ENCODE measurements at places on chromosomes 4 and X. TPM values are rescaled to one million over a fixed set of nuclear protein-coding genes. Genes with fewer than 3 reads are reported as not detected.

The SLBP gene
- 30.9 TPM for polyA plus RNA-seq

- H3K4me1 ChIP-seq: peaks cover 8% of the 10 kb centered on the region
- H3K4me3 ChIP-seq: no peak overlapping the region
- no peaks in the 10 kb centered on the region for H3K36me3 ChIP-seq
- H3K27me3 ChIP-seq: no peaks in the 10 kb centered on the region
- peak; percentile 70 for DNase-seq
- peak overlapping the region; percentile 53 for H3K27ac ChIP-seq
Observed at GRCh38 chr4:140163029-140163810, 9.2 kb upstream of the MAML3 start.

DNA sequence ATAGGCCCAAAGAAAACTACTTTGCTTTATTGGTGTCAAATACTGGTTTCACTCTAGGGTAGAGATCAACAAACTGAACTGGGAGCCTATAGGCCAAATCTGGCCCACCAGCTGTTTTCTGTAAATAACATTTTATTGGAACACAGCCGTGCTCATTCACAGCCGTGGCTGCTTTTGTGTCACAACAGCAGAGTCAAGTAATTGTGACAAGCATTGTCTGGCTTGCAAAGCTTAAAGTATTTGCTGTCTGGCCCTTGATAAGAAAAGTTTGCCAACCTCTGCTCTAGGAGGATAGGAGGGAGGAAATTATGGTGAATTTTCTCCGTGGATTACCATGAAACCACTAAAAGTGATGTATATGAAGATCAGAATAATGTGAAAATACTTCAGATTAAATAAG lies 53.4 kb downstream of the GPAT3 start:
- H3K4me1 ChIP-seq: no peaks in the 10 kb centered on the region
- no peaks in the 10 kb centered on the region for H3K36me3 ChIP-seq
- no peak overlapping the region for H3K4me3 ChIP-seq
- H3K27me3 ChIP-seq: no peaks in the 10 kb centered on the region

- no peaks in the 10 kb centered on the region for H3K4me1 ChIP-seq
- no peak overlapping the region for H3K4me3 ChIP-seq
- H3K27me3 ChIP-seq: no peaks in the 10 kb centered on the region
- H3K27ac ChIP-seq: no peak overlapping the region
Observed at GRCh38 chr4:127249066-127249766, 383.5 kb upstream of the INTU start.

GRCh38 chr4:146059865-146060264 lies 115.7 kb upstream of the LSM6 start:
- H3K27me3 ChIP-seq: no peaks in the 10 kb centered on the region
- no peaks in the 10 kb centered on the region for H3K4me1 ChIP-seq
- no peak for DNase-seq

The ARSJ gene
- 1.3 TPM for polyA plus RNA-seq

GRCh38 chrX:103722505-103722904 lies 11.8 kb downstream of the TMEM31 start:
- no peak overlapping the region for H3K4me3 ChIP-seq
- H3K27me3 ChIP-seq: no peaks in the 10 kb centered on the region
- peak; percentile 28 for DNase-seq
- no peak overlapping the region for H3K27ac ChIP-seq
- H3K36me3 ChIP-seq: no peaks in the 10 kb centered on the region

The CABS1 gene
- not detected for polyA plus RNA-seq

- no peak overlapping the region for H3K27ac ChIP-seq
- H3K4me3 ChIP-seq: no peak overlapping the region
Observed at GRCh38 chr4:17920681-17921080, 100.9 kb downstream of the LCORL start.

The GJB1 gene
- 0.12 TPM for polyA plus RNA-seq

The SHROOM3 gene
- polyA plus RNA-seq: 0.80 TPM

- no peak overlapping the region for H3K4me3 ChIP-seq
- H3K27me3 ChIP-seq: no peaks in the 10 kb centered on the region
- no peak for DNase-seq
- H3K4me1 ChIP-seq: no peaks in the 10 kb centered on the region
Observed at GRCh38 chr4:165782623-165783022, 90.4 kb upstream of the TLL1 start.

DNA sequence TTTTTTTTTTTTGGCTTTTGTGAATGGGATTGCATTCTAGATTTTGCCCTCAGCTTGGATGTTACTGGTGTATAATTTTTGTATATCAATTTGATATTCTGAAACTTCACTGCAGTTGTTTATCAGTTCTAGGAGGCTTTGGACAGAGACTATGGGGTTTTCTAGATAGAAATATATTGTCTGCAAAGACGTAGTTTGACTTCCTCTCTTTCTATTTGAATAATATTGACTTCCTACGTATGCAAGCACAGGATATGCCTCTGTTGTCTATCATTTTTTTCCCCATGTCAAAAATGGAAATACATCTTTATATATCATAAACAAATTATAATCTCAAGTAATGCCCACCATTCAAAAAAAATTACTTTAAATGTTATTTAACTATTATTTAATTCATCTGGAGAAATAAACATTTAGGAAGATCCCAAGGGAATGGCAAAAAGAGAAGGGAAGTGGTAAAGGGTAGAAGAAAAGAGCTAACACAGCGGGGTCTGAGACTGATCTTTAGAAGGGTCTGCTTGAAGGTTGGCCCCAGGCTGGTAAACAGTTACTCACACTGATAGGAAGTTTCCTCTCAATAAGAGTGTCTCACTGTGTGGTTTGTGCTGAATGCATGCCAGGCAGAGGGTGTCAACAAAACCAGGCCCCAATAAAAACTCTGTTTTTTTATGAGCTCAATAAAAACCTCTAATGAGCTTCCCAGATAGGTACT lies 35.7 kb downstream of the ZNF518B start:
- H3K4me3 ChIP-seq: no peak overlapping the region
- no peak overlapping the region for H3K27ac ChIP-seq
- no peaks in the 10 kb centered on the region for H3K36me3 ChIP-seq
- H3K4me1 ChIP-seq: no peaks in the 10 kb centered on the region
- no peaks in the 10 kb centered on the region for H3K27me3 ChIP-seq
- no peak for DNase-seq

- H3K36me3 ChIP-seq: no peaks in the 10 kb centered on the region
- H3K4me1 ChIP-seq: no peaks in the 10 kb centered on the region
- no peak for DNase-seq
- H3K4me3 ChIP-seq: no peak overlapping the region
Observed at GRCh38 chrX:26653050-26653449, 437.1 kb downstream of the MAGEB5 start.

The CYTL1 gene
- 5.6 TPM for polyA plus RNA-seq

DNA sequence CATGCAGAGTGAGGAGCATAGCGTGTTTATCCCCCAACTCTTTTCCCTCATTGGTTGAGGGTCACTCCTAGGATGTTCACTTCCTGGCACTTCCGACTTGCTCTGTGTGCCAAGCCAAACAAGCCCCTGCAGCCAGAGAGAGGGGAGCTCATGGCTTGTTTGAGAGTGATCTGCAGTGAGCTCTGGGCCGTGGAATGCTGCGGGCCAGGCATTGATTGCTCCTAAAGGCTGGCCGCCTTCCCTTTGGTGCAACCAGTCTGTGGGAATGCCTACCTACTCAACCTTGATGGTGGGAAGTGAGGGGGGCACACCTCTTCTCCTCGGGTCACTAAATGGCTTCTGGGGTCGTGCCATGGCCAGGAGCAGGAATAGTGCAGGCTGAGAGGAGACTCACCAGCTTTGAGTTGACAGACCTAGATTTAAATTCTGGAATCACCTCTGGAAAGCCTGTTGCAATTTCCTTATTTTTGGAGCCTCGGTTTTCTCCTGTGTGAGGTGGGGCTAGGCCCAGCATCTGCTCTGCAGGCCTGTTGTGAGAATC lies 152.0 kb upstream of the STX18 start:
- no peaks in the 10 kb centered on the region for H3K27me3 ChIP-seq
- H3K36me3 ChIP-seq: no peaks in the 10 kb centered on the region
- H3K4me1 ChIP-seq: peaks cover 7% of the 10 kb centered on the region
- no peak overlapping the region for H3K27ac ChIP-seq
- no peak for DNase-seq
- H3K4me3 ChIP-seq: no peak overlapping the region

The OPHN1 gene
- polyA plus RNA-seq: 7.1 TPM

GRCh38 chrX:48649102-48649501 lies 34.5 kb upstream of the WAS start:
- DNase-seq: no peak
- H3K27ac ChIP-seq: no peak overlapping the region
- no peaks in the 10 kb centered on the region for H3K4me1 ChIP-seq
- no peaks in the 10 kb centered on the region for H3K27me3 ChIP-seq
- H3K4me3 ChIP-seq: no peak overlapping the region

DNA sequence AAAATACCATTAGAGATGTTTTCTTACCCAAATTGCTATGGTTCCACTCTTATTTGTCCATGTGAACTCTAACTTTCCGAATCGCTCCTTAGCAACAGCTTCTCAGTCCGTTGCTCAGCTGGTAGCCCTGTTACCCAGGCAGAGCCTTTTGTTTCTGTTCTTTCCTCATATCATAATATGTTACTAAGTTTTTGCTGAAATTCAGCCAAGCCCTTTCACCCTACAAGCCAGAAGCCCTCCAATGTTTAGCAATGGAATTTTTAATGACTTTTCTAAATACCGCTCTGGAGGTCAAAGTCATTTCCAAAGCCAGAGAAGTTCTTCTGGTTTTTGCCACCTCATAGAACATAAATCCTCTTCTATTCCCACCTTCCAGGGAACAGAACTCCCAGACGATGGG lies 1029.5 kb downstream of the C4orf33 start:
- H3K36me3 ChIP-seq: no peaks in the 10 kb centered on the region
- H3K27me3 ChIP-seq: no peaks in the 10 kb centered on the region
- no peak overlapping the region for H3K27ac ChIP-seq
- H3K4me3 ChIP-seq: no peak overlapping the region

DNA sequence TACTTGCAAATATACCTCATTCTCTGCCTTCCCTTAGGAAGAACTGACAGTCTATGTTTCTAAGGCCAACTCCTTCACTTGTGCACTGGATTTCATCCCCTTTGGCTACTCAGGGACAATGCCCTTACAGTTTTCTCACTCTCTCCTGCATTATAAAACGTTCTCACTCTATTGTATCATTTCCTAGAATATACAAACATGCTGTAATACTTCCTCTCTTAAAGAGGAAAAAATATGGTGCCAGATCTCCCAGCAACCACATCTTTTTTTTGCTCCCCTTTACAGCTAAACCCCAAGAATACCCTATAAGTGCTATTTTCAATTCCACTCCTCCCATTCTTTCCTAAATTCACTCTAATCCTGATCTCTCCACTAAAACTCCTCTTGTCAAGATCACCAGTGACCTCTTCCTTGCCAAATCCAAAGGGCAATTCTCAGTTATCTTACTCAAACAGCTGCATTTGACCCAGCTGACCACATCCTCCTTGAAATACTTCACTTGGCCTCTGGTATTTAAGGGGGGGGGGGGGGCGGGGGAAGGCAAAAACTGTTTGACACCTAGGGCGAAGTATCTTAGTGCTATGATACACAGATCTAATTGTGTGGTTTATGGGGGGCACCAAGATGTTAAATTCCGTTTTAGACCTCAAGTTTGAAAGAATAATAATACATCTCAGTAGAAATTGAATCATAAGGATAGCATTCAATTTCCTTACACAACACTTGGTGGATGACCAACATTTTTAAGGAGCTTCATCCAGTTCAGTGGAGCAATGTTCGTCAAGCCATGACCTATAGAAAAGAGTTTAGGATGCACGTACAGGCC lies 1.6 kb downstream of the RCHY1 start:
- no peak overlapping the region for H3K27ac ChIP-seq
- peaks cover 10% of the 10 kb centered on the region for H3K4me1 ChIP-seq
- no peak for DNase-seq
- no peaks in the 10 kb centered on the region for H3K27me3 ChIP-seq
- no peaks in the 10 kb centered on the region for H3K36me3 ChIP-seq
- H3K4me3 ChIP-seq: no peak overlapping the region

The PGK1 gene
- polyA plus RNA-seq: 72.5 TPM

DNA sequence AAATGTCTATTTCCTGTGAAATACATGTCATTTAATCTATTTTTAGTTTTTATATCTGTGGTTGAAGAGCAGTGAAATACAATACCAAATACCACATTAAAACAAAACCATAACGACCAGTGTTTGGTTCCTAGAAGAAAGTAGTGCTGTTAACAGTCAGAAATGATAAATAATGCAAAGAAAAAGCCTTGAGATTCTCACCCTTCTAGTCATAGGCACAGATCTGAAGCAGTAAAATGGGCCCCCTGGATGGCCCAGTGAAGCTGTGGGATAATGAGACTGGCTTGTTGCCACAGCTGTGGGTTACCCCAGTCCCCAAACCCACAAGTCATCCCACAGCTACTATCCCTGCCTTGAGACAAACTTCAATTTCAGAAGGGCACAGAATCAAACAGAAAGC lies 137.3 kb upstream of the RPL34 start:
- no peak for DNase-seq
- H3K27me3 ChIP-seq: no peaks in the 10 kb centered on the region
- no peaks in the 10 kb centered on the region for H3K36me3 ChIP-seq
- H3K27ac ChIP-seq: no peak overlapping the region
- H3K4me3 ChIP-seq: no peak overlapping the region
- no peaks in the 10 kb centered on the region for H3K4me1 ChIP-seq

The MGAT4D gene
- not detected for polyA plus RNA-seq

DNA sequence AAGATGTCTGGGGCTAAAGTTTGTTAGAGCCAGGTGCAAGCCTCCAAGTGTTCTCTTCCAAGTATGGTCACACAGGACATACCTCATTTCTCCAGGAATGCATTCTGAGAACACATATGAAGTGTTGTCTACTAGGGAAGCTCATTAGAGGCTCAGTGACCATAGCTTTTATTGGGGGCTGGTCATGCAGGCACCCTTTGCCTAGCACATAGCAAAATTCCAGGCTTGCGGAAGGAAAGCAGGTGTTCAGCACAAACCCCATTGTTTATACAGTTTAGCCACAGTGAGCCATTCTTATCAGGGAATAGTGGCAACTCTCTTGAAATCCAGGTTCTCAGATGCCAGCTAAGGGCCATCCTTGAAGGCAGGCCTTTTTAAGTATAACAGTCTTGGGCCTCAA lies 339.4 kb upstream of the ZCCHC13 start:
- no peak for DNase-seq
- no peaks in the 10 kb centered on the region for H3K36me3 ChIP-seq
- H3K27ac ChIP-seq: no peak overlapping the region
- H3K4me1 ChIP-seq: peaks cover 11% of the 10 kb centered on the region
- H3K4me3 ChIP-seq: no peak overlapping the region

DNA sequence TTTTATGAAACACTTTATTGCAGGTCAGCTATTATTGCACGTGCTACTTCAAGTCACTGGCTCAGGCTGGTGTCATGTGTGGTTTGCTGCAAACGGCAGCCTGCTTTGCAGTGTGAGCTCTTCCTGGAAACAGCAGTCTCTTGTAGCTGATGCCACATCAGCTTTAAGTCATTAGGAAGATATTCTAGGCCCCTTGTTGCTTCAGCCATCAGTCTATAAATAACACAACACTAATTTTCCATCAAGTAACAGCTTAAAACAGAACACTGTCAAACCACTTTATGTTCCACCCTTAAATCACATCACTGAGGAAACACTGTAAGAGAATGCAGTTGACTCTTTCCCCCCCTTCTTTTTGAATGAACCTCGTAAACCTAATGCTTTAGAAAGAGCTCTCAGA lies 93.8 kb downstream of the GATB start:
- no peaks in the 10 kb centered on the region for H3K4me1 ChIP-seq
- no peaks in the 10 kb centered on the region for H3K27me3 ChIP-seq
- H3K4me3 ChIP-seq: no peak overlapping the region
- no peak for DNase-seq
- H3K27ac ChIP-seq: no peak overlapping the region
- H3K36me3 ChIP-seq: no peaks in the 10 kb centered on the region

The ERCC6L gene
- 0.23 TPM for polyA plus RNA-seq
